ENCODE measurements at places on chromosomes 11 and 22.

DNA sequence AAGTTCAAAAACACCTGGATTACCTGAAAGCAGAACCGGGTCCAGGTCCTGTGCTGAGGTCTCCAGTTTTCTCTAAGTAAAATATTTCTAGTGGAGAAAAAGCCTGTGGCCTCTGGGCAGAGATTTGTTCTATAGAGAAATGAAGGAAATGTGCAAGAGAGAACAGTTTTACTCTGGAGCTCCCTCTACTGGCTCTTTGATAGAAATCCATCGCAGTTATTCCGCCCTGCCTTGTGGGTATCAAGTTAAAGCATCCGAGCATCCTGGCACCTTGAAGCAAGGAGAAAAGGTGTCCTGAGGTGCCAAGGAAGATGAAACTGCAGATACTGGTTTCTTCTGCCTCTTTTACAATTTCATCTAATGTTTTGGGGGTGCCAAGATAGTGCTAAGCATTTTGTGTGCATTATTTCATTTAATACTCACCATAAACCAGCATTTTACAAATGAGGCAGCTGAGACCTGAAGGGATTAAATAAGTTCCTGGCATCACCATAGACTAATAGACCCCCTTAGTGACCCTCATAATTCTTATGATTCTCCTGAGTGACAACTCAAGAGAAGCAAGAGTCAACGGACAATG is 113.1 kb upstream of the HSD17B12 start:
- DNase-seq, result no peak

- no peak for DNase-seq
Observed at GRCh38 chr11:34819740-34820482, 96.3 kb downstream of the APIP start.

- DNase-seq, result no peak
Observed at GRCh38 chr11:26949846-26950245, 44.1 kb upstream of the FIBIN start.

GRCh38 chr11:133166662-133167061 is 365.6 kb downstream of the OPCML start:
- no peak for DNase-seq

GRCh38 chr11:102429226-102429625 is 23.3 kb downstream of the TMEM123 start:
- DNase-seq, result no peak

GRCh38 chr11:122176651-122177050 is 60.6 kb upstream of the BLID start:
- DNase-seq, result no peak

- no peak for DNase-seq
Observed at GRCh38 chr22:19213442-19214077, 35.0 kb upstream of the SLC25A1 start.

GRCh38 chr11:70504246-70505020 is 106.1 kb downstream of the CTTN start:
- DNase-seq, result no peak

DNA sequence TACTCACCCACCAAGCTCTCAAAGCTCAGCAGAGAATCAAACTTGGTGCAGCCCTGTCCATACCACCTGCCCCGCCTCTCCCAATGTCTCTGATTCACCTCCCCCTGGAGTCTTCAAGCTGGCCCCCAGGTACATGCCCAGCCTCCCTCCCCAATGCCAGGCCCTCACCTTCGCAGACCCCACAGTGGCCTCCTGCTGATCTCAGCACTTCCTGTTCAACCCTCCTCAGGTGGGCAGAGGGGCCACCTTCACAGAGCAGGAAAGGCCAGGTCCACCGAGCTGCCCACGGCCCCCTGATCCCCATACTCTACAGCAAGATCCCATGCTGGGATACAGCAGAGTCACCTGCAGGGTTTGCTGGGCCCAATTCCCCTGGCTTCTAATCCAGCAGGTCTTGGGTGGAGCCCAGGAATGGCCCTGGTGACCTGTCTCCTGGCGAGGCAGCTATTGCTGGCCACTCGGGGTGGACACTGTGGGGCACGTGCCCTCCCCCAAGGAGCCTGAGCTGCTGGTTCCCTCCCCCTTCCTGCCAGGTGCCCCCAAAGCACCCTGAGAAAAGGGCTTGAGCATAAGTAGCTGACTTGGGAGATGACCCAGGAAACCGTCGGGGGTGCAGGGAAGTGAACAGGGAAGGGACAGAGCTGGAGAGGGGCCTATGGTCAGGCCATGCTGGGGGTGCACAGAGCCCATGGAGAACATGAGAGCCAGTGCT is 150.7 kb downstream of the BRD1 start:
- DNase-seq, result no peak

- no peak for DNase-seq
Observed at GRCh38 chr11:73374151-73374550, 2.0 kb upstream of the RELT start.

DNA sequence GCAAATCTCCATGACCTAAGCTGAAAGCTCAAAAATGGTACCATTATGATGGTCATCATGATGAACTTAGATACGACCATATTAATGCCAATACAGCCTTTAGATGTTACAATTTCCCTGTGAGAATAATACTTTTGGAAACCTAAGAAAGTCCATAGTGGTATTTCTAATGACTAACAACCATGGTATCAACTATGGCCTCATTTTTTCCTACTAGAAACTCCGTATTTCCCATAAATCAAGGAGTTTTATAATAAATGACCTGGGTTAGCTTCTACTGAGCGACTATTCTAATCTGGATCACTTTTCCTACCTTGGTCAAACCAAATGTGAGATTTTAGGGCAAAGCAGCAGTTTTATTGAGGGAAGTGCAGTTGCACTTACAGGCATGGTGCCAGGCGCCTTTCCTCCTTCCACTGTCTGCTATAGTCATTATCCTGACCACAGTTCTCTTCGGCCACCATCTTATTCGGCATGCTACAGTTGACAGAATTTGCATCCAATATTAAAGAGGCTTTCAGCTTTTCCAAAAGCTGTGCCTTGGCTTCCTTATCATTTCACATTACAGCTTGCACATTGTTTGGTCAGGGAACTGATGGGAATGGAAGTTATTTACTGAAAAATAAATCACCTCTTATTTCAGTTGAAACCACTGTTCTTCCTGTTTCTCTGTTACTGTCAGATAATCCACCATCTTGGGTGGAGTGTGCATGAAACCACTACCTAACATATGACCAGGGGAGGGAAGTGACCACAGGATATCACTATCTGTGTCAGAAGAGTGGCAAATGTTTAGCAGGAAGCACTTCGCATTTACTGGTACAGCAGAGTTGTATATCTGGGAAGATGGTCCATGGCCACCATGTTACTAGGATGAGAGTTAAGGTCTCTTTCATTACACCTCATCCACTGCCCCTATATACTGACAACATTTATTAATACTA is 74.5 kb upstream of the PICALM start:
- DNase-seq, result no peak

GRCh38 chr22:19536564-19536963 is 12.4 kb upstream of the CLDN5 start:
- no peak for DNase-seq

GRCh38 chr11:119780222-119780953 is 51.4 kb upstream of the NECTIN1 start:
- DNase-seq, result no peak

GRCh38 chr11:71437399-71437798 is 10.8 kb downstream of the DHCR7 start:
- no peak for DNase-seq

DNA sequence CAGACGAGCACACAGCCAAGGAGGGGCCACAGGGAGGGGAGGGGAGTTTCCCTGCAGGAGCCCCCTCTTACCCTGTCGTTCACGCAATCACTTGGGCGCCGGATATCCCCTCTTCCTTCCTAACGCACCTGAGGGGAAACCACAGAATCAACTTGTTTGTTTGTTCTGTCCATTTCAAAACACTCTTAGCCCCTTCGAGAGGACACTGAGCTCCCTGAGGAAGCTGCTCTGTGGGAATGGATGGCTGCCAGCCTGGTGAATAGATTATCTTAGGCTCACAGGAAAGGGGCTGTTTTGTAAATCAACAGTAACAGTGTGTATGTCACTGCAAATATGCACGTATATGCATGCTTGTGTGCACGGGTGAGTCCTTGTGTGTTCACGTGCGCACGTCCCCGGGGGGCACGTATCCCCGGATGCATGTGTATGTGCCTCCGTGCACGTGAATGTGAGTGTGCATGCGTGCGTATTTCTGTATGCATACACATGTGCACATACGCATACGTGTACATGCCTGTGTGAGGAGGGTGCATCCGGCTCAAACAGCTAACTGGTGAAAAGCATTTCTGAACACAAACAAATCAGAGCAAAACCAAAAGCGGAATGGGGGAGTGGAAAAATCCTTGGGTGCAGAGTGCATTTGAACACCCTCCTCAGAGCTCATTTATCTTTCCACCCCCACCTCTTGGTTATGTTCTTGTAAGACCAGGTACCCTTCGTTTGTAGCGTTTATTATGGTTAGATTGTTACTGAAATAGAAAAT is 7.2 kb downstream of the ARSA start:
- DNase-seq, result peak; percentile 69

GRCh38 chr11:77086521-77087472 is 15.8 kb upstream of the OMP start:
- no peak for DNase-seq

- no peak for DNase-seq
Observed at GRCh38 chr11:72886619-72887018, 72.4 kb downstream of the ATG16L2 start.

- DNase-seq, result no peak
Observed at GRCh38 chr22:50183141-50183971, 2.4 kb upstream of the TRABD start.

DNA sequence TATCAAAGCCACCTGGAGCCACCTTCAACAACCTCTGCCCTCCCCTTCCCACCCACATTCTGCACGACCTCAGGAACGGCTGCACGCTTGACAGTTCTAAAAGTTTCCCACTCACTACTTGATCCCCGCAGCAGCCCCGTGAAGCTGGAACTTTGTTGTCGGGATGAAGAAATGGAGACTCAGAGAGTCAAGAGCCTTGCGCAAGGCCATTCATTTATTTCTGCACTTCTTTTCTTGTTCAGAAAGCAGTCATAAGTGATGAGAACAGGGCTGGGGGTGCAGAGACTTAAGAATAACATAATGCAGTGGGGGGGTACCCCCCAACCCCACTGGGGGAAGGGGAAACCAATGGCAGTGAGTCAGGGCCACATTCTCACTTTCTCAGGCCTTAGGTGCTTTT is 2.2 kb upstream of the ZFTA start:
- DNase-seq, result no peak

- DNase-seq, result no peak
Observed at GRCh38 chr11:10550503-10551289, 9.7 kb upstream of the RNF141 start.

- DNase-seq, result no peak
Observed at GRCh38 chr22:31650391-31650790, 11.6 kb downstream of the PISD start.

- no peak for DNase-seq
Observed at GRCh38 chr11:115993590-115993989, 489.4 kb upstream of the CADM1 start.

- no peak for DNase-seq
Observed at GRCh38 chr11:128029219-128029722, 558.1 kb downstream of the ETS1 start.

GRCh38 chr11:45809456-45810395 is 4.8 kb downstream of the SLC35C1 start:
- DNase-seq, result no peak

DNA sequence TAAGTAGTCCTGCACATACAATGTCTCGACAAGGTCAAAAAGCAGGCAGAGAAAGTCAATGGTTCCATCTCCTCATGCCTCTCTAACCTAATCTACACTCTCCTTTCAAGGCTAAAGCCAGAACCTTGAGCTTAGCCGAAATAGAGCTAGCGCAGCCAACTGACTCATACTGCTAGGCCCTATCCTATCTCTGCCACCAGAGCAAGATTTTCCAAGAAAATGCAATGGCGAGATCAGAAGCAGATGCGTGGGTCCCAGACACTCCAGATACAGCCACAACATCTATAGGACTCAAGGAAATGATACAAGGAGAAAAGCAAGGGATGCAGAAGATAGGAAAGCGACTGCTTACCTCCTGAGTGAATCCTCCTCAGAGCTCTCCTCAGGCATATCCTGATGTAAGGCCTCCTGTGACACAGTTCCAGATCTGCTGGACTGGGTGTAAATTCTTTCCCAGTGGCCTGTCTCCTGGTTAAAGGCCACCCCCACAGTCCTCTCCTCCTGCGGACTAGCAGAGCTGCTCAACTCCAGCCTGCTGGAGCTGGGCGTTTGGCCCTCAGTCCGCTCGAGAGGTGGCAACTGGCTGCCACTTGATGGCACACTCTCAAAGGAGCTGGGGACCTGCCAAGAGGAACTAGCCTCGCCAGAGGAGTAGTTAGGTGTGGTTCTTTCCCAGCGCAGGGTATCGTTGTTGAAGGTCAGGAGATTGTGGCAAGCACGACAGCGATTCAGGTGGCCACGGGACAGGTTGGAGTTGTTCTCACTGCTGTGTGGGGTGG is 52.0 kb downstream of the AMBRA1 start:
- no peak for DNase-seq

- no peak for DNase-seq
Observed at GRCh38 chr11:28690746-28691145, 582.6 kb downstream of the METTL15 start.

- DNase-seq, result no peak
Observed at GRCh38 chr11:15663777-15664218, 549.1 kb downstream of the INSC start.

GRCh38 chr22:36946421-36947158 is 33.2 kb downstream of the CSF2RB start:
- DNase-seq, result no peak

All from activated CD8-positive, alpha-beta memory T cell treated with anti-CD3 and anti-CD28 coated beads for 48 hours (primary cell).